Stimulated activated CD4-positive, alpha-beta T cell treated with anti-CD3 and anti-CD28 coated beads, Interleukin-4, amount 100 ng/mL, for 24 hours (primary cell): ENCODE measurements at places on chromosomes 7 and 10.

- DNase-seq: no peak
These were observed 415.7 kb upstream of the STEAP1 start for GRCh38 chr7:89738549-89738948.

DNA sequence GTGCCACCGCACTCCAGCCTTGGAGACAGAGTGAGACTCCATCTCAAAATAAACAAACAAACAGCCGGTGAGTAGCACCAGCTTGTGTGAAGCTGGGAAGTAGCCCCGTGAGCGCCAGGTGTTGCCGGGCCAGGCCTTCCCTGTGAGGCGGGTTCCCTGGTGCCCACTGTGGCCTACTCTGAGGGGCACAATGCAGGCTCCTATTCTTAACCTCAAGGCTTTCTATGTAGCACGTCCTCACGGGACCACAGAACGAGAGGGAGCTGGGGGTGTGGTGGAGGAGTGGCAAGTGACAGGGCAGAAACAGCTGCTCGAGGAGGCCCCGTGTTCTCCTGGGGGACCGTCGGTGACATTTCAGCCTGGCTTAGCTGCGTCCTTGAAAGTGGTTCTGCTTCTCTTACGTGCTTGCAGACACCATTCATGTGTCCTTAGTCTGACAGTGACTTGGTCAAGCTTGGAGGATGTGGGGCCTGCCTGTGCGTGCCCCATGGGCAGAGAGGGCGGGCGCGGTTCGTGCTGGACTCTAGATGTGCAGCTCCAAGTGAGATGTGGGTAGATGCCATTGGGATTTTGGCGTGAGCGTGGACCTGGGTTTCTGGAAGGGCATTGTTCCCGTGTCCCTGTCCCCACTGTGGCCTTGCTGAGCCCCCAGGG lies 116.6 kb downstream of the NKX6-2 start:
- no peak for DNase-seq

DNA sequence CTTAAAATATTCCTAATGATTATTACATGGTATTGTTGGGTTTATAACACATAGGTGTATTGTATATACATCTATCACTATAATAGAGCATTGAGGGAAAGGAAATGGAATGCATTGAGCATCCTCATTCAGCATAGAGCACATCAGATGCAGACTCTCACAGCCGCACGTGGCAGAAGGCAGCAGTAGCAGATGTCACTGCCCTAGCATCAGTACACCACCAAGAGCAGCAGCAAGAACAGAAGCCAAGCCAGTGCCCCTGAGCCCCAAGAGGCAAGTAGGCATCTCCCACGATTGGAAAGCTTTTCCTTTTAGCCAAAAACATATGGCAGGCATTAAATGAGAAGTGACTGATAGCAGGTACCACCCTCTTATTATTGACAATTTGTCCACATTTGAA lies 510.0 kb downstream of the TNS3 start:
- DNase-seq: no peak

- no peak for DNase-seq
These were observed 2.3 kb downstream of the MINPP1 start for GRCh38 chr10:87506956-87507355.

- DNase-seq: no peak
These were observed 172.5 kb downstream of the PIP4K2A start for GRCh38 chr10:22541900-22542299.

GRCh38 chr10:10647331-10647730 lies 370.3 kb upstream of the CELF2 start:
- DNase-seq: no peak

GRCh38 chr10:47384148-47384921 lies at the start of gene ZNF488:
Gene ZNF488 (minus strand): TSS chr10:47384293. CDS start chr10:47368829, 15,464 bp downstream.
- peak; percentile 68 for DNase-seq

DNA sequence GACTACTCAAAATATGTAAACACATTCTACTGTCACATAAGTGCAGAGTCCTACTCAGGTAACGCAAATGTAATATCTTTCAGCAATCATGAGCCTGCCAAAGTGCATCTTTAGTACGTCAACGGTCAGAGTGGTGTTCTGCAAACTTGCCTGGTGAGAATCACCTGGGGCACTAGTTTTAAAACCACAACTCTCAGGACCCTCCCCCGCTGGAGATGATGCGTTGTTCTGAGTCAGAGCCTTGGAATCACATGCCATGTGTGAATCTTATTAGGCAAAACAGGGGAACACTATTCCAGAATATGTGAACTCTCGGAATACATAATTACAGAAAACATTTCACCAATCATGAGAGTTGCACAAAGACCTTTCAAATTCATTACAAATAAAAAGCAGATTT lies 115.7 kb downstream of the TPK1 start:
- no peak for DNase-seq

DNA sequence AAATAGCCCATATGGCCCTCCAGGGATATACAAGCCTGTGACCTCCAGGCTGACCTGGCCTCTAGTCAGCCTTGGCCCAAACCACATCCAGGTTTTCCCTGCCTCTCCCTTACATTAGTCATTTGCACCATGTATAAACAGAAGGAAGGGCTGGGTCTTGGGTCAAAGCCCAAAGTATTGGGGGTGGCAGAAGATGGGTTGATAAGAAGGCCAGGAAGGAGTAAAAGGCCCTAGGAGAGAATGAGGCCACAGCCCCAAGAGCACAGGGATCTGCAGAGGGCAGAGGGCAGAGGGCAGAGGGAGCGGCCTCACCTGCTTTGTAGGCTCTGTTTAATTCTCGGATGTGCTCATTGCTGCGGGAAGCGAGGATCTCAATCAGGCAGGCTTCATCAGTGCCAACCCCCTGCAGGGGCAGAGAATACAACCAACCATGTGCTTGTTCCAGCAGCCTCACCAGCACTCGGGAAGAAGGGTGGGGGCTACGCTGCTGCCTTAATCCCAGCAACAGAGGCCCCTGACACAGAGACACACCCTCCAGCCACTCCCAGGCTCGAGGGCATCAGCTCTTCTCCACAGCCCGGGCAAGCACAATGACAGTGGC lies 31.3 kb downstream of the PLAC9 start:
- DNase-seq: no peak

GRCh38 chr7:4439444-4439843 lies 242.7 kb upstream of the FOXK1 start:
- no peak for DNase-seq

DNA sequence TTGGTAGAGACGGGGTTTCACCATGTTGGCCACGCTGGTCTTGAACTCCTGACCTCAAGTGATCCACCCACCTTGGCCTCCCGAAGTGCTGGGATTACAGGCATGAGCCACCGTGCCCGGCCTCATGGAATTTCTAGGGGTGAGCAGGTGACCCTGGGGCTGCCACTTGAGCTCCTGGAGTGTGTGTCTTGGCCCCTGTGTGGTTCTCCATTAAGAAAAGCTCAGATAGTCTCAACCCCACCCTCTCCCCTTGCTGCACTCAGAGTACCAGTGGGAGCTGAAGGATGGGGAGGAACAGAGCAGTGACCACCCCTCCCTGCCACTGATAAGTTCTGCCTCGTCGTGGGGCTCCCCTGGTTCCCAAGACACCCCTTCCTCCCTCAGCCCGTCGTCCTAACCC lies 45.3 kb downstream of the RCC1L start:
- DNase-seq: no peak

DNA sequence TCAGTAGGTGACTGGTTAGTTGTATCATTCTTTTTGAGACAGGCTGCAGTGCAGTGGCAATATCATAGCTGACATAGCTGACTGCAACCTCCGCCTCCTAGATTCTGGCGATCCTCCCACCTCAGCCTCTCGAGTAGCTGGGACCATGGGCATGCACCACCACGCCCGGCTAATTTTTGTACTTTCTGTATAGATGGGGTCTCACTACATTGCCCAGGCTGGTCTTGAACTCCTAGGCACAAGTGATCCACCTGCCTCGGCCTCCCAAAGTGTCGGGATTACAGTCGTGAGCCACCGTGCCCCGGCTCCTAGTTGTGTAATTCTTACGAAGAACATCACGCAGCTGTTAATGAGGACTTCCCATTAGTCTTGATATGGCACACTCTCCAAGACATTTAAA lies 123.4 kb upstream of the VKORC1L1 start:
- DNase-seq: no peak
